HepG2 (cell line): ENCODE measurements at places on chromosomes 5 and 9. TPM values are rescaled to one million over a fixed set of nuclear protein-coding genes. Genes with fewer than 3 reads are reported as not detected.

The PCA3 gene
- not detected in 2 replicates for total RNA-seq

The IL13 gene
- total RNA-seq: not detected in 2 replicates

The CAVIN4 gene
- 0.53 and 1.00 TPM in 2 replicates for total RNA-seq

The AK8 gene
- not detected in 2 replicates for total RNA-seq

DNA sequence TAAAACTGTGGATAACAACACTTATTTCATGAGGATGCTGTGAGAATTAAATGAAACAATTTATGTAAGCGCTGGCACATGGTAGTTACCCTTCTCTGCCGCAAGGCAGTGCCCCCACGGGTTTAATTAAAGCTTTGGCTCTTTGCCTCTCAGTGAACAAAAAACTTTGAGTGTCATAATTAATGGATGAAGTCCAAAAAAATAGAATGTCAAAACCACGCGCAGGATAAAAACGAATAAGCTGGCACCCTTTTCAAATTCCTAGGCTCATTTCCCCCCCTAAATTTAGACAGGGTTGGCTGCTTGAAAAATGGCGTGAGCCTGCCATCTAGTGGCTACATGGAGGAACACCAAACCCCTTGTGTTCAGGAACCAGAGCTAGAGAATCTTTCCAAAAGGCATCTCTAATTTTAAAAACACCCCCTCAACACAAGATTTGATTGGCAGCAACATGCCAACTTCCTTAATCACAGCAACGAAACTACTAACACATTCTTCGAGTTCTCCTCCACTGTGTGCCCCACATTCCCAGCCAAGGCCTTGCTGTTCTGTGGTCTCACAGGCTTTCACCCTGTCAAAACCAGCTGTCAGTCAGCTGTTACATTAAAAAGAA is 29.0 kb upstream of the CCNG1 start:
- H3K36me3 ChIP-seq: no peaks in the 10 kb centered on the region
- no peak overlapping the region for H3K4me3 ChIP-seq
- peak; percentile 20 for DNase-seq
- H3K4me1 ChIP-seq: no peaks in the 10 kb centered on the region
- no peak overlapping the region for H3K27ac ChIP-seq

GRCh38 chr5:158819840-158820620 is 279.7 kb downstream of the EBF1 start:
- DNase-seq: no peak
- H3K27ac ChIP-seq: no peak overlapping the region
- H3K27me3 ChIP-seq: no peaks in the 10 kb centered on the region
- H3K36me3 ChIP-seq: no peaks in the 10 kb centered on the region

GRCh38 chr9:27382308-27382707 is 85.4 kb upstream of the EQTN start:
- H3K4me1 ChIP-seq: peaks cover 16% of the 10 kb centered on the region
- H3K36me3 ChIP-seq: no peaks in the 10 kb centered on the region
- no peak for DNase-seq
- H3K27me3 ChIP-seq: no peaks in the 10 kb centered on the region

GRCh38 chr9:129868872-129869486 is 33.7 kb downstream of the USP20 start:
- no peaks in the 10 kb centered on the region for H3K27me3 ChIP-seq
- no peaks in the 10 kb centered on the region for H3K36me3 ChIP-seq
- no peak overlapping the region for H3K27ac ChIP-seq
- H3K4me3 ChIP-seq: no peak overlapping the region

DNA sequence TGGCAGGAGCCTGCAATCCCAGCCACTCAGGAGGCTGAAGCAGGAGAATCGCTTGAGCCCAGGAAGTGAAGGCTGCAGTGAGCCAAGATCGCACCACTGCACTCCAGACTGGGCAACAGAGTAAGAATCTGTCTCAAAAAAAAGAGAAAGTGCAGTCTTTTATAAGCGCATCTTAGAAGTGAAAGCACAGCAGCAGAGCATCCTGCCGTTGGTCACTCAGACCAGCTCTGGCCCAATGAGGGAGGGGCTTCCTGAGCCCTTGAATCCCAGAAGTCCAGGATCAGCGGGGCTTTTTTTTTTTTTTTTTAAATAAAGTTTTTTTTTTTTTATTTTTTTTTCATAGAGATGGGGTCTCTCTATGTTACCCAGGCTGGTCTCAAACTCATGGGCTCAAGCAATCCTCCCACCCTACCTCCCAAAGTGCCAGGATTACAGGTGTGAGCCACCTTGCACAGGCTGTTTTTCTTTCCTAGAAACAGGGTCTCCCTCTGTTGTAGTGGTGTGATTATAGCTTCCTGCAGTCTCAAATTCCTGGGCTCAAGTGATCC is 42.3 kb downstream of the NAIF1 start:
- H3K4me1 ChIP-seq: peaks cover 52% of the 10 kb centered on the region
- peaks cover 2% of the 10 kb centered on the region; the same call in 1 of the 2 replicates for H3K27me3 ChIP-seq
- H3K27ac ChIP-seq: no peak overlapping the region
- no peak for DNase-seq
- no peak overlapping the region for H3K4me3 ChIP-seq
- no peaks in the 10 kb centered on the region for H3K36me3 ChIP-seq

DNA sequence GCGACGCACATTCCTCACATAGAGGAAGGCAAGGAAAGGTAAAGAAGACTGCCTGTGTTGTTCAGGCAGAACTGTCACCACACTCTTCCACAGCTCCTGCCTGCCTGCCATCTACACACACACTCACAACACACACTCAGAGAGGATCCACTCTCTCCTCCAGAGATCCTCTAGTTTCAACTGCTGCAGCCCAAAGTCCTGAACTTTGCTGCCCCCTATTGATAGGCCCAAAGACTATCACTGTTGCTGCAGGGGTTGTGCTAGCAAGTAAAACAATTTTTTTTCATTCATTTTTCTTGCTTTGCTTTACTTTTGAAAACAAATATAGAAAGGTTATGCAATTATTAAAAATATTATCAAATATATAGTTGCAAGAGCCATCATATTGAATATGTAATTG is 5.9 kb upstream of the CFAP90 start:
- peaks cover 8% of the 10 kb centered on the region for H3K4me1 ChIP-seq
- H3K36me3 ChIP-seq: peaks cover 16% of the 10 kb centered on the region; the same call in 2 of the 3 replicates
- H3K27ac ChIP-seq: no peak overlapping the region
- no peaks in the 10 kb centered on the region for H3K27me3 ChIP-seq

DNA sequence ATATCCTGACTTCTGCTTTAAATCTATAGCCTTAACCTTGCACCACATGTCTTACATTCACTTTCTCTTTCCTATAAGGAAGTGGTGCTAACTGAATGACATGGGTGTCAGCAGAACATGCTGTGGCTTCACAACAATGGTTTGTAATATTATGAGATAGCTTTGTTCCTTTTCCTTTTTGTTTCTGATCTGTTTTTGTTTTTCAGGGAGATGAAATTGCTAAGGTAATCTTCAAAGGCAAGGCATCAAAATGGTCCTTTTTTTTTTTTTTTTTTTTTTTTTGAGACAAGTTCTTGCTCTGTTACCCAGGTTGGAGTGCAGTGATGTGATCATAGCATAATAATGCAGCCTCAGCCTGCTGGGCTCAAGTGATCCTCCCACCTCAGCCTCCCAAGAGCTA is 53.6 kb upstream of the RANBP6 start:
- H3K27me3 ChIP-seq: no peaks in the 10 kb centered on the region
- no peak overlapping the region for H3K4me3 ChIP-seq
- no peak for DNase-seq
- H3K36me3 ChIP-seq: no peaks in the 10 kb centered on the region
- no peak overlapping the region for H3K27ac ChIP-seq

GRCh38 chr9:133876144-133876543 is 116.0 kb downstream of the VAV2 start:
- peaks cover 2% of the 10 kb centered on the region; the same call in 1 of the 2 replicates for H3K36me3 ChIP-seq
- peaks cover 42% of the 10 kb centered on the region for H3K4me1 ChIP-seq
- no peak overlapping the region for H3K4me3 ChIP-seq
